Muscle of arm (tissue), 14 donors: ENCODE measurements at places on chromosomes 7 and 10. TPM values are rescaled to one million over a fixed set of nuclear protein-coding genes. Genes with fewer than 3 reads are reported as not detected.
A peak's percentile ranks its signal among the peaks of the same experiment; 100 is the strongest.

GRCh38 chr7:139725077-139725476 is 52.7 kb downstream of the HIPK2 start:
- no peak for DNase-seq

DNA sequence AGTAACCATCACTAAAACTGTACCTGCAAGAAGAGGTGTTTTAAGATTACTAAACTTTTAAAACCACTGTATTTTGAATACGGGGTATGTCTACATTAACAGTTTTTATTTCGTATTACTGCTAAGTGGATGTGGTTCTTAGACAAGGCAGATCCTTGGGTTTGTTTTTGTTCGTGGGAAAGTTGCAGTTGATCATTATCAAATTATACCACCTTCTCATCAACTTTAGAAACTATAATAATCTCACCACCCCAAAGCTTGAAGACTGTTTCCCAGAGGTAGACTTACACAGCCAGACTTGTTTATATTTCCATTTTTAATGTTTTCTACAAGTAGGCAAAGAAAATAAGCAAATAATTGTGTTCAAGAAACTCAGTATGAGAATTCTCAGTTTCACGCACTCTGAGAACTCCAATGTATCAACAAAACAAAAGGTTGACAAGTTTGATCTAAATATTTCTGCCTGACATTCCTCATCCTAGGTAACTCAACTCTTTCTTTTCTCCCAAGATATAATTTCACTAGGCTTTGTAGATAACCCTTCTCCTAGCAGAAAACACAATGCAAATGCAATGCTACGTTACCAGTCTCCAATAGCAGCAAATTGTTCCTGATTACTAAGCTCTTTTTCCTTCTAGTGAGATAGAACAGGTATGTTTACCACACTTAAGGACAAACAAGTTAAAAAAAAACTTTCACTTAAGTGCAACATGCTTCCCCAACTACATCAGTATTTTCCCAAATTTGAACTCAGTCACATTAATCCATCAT is 36.0 kb downstream of the IGF2BP3 start:
- DNase-seq, result no peak

DNA sequence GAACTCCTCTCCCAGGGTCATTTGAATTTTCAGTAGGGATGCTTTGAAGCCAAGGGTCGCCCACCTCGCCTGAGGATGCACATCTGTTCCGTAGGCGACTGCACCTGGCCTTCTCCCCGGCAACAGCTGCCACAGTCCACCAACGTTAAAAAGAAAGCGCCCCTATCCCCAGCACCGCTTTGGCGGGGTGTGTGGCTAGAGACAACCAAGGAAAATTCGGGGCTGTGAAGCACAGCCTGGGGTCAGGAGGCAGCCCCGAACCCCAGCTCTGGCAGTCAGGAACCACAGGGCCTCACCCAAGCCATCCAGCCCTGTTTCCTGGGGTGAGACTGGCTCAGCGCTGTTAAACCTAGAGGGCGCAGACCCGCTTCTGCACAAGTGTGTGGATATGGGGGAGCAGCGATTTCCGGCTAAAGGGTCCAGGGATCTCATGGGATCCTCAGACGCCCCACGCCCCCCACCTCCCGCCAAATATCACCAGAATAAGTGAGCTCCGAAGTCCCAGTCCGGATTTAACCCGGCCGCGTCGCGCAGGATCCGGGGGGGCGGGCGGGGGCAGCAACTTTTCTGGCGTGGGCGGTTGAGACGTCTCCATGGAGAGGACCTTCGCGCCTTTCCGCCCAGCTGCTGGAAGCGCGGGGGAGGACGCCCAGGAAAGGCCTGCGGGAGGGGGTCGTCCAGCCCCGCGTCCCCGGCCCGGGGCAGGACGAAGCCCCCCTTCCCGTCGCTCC is 822 bp downstream of the ZC3HAV1L start:
- DNase-seq, result no peak

- DNase-seq, result no peak
Observed at GRCh38 chr7:631964-632830, 94.3 kb upstream of the DNAAF5 start.

DNA sequence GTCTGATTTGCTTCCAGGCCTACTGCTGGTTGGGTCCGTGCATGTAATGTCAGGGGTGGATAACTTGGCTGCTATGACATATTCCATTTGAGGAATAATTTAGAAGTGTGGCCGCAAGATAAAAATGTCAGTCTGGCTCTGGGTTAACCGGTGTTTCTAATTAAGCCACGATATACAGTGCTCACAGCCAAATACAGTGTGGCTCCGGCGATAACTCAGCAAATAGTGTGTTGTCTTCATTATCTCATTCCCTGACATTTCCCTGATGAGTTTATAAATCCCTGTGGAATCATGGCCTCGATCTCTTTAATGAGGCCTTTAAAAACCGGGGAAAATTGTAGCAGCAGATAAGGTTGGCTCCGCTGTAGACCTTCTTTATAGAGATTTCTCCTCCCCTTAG is 1125.0 kb downstream of the TYW1 start:
- DNase-seq, result no peak

DNA sequence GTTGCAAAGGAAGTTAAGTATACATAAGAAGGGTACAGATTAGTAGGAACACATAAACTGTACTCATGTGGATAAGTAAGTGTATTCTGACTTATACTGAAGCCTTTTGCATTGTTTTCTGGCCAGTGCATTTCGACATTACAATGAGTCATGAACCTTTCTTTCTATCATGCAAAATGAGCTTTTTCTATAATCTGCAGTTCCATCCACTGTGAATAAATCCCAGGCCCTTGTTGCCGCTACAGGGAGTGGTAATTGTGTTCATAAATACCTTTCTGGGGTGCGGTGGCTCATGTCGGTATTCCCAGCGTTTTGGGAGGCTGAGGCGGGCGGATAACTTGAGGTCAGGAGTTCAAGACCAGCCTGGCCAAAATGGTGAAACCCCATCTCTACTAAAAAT is 858.3 kb downstream of the GRM8 start:
- DNase-seq, result no peak

GRCh38 chr10:62264702-62265436 is 3.8 kb downstream of the RTKN2 start:
- no peak for DNase-seq

DNA sequence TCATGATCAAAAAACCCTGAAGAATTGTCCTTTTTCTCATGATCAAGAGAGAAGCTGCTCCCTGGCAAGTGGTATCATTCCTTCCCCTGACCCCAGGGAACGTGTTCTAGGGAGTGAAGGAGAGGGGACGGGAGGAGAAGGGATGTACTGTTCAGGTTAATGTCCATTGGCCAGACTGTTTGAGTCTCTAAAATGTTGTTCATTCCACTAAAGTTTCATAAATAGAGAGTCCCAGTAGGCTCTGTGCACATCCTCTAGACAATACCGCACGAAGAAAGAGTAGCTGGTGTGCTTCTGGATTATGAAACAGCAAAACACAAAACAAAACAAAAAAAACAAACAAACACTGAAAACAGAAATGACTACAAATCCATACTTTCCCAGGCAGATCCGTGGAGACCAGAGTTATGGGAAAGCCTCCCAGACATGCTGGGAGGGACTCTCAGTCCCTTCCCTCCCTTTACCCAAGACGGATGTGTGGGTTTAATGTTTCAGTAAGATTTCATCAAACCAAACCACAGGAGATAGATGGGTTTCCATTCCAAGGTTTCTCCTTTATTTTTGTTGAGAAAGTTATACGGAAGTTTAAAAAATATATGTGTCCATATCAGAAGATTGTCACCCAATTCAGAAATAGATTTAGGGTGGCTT is 66.5 kb upstream of the TNS3 start:
- DNase-seq, result no peak

DNA sequence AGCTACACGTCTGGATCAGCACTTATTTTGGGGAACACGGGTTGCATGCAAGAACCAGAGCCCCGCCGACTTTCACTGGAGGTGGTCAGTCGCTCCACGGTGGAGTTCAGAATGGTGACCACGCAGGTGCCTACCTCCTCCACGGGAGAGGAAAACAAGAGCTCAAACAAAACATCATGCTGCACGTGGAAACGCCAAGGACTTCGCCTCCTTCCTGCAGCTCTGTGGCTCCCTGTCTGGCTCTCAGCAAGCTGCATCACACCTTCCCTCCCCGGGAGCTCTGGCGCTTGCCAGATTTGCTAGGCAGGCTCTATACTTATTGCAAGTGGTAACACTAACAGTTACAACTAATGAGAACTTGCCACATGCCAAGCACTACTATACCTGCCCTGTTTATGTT is 26.0 kb downstream of the GSDME start:
- no peak for DNase-seq

GRCh38 chr7:131673576-131673975 is 117.1 kb upstream of the PODXL start:
- no peak for DNase-seq

- DNase-seq, result no peak
Observed at GRCh38 chr10:97238855-97239254, 53.1 kb upstream of the SLIT1 start.

DNA sequence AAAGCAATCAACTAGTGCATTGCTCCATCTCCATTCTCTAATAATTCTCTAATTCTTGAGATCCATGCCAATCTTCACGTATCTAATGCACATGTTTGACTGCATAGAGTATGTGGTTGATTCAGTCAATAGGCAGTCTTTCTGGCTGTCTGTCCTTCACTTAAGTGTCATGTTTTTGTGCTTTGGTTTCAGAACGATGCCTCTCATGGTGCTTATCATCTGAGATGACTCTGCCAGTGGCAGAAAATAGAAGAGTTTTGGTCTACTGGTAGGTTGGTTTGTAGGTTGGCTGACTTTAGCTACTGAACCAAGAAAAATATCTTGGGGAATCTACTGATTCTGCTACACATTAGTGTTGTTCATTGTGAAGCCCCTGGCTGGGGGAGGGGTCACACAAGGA is 364.2 kb downstream of the SFMBT2 start:
- no peak for DNase-seq

GRCh38 chr7:29593459-29593858 is 29.8 kb downstream of the PRR15 start:
- DNase-seq, result no peak

- DNase-seq, result no peak
Observed at GRCh38 chr7:158614700-158615099, 27.1 kb upstream of the PTPRN2 start.

- DNase-seq, result no peak
Observed at GRCh38 chr7:69728304-69728703, 130.0 kb downstream of the AUTS2 start.

DNA sequence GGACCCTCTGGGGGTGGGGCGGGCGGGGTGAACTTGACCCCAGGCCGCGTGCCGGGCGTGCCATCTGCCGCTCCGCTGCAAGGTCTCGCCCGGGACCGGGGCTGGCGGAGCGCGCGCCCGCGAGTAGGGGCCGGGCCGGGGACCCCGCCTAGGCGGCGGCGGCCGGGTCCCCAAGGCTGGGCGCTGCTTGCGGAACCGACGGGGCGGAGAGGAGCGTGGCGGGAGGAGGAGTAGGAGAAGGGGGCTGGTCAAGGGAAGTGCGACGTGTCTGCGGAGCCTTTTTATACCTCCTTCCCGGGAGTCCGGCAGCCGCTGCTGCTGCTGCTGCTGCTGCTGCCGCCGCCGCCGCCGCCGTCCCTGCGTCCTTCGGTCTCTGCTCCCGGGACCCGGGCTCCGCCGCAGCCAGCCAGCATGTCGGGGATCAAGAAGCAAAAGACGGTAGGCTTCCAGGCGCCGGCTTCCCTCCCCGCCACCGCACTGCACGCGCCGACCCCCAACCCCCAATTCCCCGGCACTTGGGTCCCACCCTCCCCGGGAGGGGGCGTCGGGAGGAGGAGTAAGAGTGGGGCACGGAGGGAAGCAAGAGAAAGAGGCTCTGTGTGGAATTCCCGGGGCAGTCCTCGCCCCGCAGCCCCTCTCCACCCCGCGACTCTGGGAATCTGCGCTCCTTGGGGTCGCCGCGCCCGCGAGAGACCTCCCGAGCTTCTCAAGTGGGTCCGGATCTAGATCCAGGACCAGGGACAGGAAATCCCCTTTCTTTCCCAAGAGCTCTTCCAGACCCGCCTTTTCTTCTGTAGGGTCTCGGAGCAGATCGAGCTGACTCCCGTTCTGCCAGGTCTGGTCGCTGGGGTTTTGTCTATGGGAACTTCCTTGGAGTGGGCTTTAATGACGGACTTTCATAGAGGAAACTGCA is at the start of gene PAPSS2:
Gene PAPSS2, plus strand, starts transcription at position 308 of the 913 bp plus-strand sequence. Its CDS starts 104 bp downstream, at position 412.
- peak; percentile 65 for DNase-seq

- DNase-seq, result no peak
Observed at GRCh38 chr10:105969884-105970377, 1194.6 kb downstream of the SORCS1 start.

DNA sequence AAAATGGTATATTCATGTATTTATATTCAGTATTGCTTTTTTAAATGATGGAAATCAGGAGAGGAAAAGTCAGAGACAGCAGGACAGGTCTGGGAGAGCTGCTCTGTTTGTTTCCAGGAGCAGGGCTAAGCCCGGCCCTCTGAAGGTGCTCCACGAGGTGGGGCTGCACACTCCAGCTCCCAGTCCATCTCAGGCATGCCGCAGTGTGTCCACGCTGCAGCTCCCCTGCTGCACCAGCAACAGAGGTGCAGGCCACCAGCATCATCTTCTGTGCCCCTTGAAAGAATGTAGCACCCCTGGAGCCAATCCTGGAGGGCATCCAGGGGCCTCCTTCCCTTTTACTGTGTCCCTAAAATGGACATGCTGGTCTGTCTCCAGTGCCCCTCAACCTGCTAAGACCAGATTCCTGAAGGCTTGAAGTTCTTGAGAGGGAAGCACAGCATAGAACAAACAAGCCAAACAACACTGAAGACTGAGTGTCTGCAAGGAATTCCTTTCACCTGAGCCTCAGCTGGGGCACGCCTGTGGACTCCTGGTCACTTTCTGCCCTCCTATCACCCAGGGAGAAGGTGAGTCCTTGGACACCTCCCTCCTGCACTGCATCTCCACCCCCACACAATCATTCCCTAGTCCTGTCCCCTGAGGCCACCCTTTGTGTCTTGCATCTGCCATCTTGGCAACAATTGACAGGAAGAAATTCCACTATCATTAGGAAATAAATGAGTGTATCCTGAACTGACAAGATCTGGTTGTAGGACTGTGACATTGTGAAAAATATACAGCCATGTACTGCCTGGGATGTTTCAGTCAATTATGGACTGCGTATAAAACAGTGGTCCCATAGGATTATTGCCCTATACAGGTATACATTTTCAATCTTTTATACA is 100.5 kb downstream of the CXCL12 start:
- no peak for DNase-seq

The ITIH2 gene
- 0.26 TPM for polyA plus RNA-seq

The SPDYE11 gene
- polyA plus RNA-seq, result 1.4 TPM

The TRIM50 gene
- 0.42 TPM for polyA plus RNA-seq

The FAM25G gene
- not detected for polyA plus RNA-seq

The ITPRID1 gene
- 1.2 TPM for polyA plus RNA-seq

The TUBB8 gene
- polyA plus RNA-seq, result 0.08 TPM

The NRF1 gene
- 18.5 TPM for polyA plus RNA-seq

The LRRC17 gene
- polyA plus RNA-seq, result 67.2 TPM
